ENCODE measurements at places on chromosomes 1 and 21.
A peak's percentile ranks its signal among the peaks of the same experiment; 100 is the strongest.

GRCh38 chr1:57517587-57518374 is 93.9 kb upstream of the DAB1 start:
- DNase-seq: no peak

GRCh38 chr1:7705048-7705907 is 65.8 kb upstream of the VAMP3 start:
- peak; percentile 41 for DNase-seq

GRCh38 chr1:222711319-222712252 is 705 bp downstream of the AIDA start:
- DNase-seq: peak; percentile 28

- no peak for DNase-seq
Observed at GRCh38 chr1:83839566-83840173, 159.3 kb downstream of the TTLL7 start.

GRCh38 chr1:7621334-7622219 is 149.5 kb upstream of the VAMP3 start:
- DNase-seq: no peak

DNA sequence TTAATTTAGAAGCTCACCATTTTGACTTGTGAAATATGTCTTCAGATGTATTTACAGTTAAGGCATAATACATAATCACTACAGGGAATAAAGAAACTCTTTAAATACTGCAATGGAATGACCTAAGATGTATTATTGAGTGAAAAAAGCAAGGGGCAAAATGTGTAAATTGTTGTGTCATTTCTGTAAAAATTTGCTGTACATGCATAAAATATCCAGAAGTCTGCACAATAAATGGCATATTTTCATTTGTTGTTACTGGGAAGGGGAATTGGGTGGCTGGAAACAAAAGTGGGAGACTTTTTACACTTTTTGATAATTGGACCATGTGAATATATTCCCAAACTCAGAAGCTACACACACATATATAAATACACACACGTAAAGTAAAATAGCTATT is 17.1 kb downstream of the LRIG2 start:
- DNase-seq: no peak

DNA sequence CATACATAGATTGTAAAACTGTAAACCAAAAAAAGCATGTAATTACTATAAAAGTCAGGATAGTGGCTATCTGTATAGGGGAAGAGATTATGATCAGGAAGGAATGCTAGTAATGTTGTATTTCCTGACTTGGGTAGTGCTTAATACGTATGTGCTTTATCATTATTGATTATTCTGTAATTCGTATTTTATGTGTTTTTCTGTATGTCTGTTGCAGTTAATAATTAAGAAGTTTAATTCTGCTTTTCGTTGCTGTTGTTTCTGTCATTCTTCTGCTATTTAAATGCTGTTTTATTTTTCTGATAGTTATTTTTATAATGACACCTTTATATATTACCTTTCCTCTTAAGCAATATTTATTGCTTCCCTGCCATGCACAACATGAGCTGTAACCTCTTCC is 29.3 kb upstream of the TRIM33 start:
- no peak for DNase-seq

DNA sequence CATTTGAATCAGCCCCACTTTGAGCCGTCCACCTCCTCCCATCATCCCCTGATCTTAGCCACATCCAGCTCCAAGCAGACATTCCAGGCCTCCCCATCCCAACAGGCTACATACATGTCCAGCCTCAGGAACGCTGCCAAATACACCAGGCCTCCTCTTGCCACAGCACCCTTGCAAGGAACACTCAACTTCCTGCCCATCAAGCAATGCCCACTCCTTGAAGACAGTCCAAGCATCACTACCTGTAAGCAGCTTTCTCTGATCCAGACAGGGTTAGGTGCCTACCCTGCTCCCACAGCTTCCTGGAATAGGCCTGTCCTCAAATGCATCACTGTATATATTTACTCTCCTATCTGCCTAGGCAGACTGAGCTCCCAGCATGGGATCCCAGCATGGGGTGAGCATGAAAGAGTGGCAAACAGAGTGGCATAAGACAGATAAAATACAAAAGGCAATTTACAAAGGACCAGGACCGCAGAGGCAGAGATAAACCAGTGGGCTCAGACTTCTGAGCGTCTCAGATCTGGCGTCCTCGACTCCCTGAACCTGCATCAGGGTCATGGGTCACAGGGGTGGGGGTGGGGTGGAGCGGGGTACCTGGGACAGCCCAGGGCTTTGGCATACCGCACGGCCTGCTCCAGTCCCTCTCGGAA is 816 bp downstream of the HYI start:
- no peak for DNase-seq

DNA sequence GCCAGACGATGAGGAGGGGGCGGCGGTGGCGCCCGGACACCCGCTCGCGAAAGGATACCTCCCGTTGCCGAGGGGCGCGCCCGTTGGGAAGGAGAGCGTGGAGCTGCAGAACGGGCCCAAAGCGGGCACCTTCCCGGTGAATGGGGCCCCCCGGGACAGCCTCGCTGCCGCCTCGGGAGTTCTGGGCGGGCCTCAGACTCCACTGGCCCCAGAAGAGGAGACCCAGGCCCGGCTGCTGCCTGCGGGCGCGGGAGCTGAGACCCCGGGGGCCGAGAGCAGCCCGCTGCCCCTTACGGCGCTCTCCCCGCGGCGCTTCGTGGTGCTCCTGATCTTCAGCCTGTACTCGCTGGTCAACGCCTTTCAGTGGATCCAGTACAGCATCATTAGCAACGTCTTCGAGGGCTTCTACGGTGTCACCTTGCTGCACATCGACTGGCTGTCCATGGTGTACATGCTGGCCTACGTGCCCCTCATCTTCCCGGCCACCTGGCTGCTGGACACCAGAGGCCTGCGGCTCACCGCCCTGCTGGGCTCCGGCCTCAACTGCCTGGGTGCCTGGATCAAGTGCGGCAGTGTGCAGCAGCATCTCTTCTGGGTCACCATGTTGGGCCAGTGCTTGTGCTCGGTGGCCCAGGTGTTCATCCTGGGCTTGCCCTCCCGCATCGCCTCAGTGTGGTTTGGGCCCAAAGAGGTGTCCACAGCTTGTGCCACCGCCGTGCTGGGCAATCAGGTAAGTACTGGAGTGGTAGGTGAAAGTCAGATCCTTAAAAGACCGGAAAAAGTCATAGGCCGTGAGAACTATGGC is 588 bp downstream of the FLVCR1 start:
- DNase-seq: no peak

DNA sequence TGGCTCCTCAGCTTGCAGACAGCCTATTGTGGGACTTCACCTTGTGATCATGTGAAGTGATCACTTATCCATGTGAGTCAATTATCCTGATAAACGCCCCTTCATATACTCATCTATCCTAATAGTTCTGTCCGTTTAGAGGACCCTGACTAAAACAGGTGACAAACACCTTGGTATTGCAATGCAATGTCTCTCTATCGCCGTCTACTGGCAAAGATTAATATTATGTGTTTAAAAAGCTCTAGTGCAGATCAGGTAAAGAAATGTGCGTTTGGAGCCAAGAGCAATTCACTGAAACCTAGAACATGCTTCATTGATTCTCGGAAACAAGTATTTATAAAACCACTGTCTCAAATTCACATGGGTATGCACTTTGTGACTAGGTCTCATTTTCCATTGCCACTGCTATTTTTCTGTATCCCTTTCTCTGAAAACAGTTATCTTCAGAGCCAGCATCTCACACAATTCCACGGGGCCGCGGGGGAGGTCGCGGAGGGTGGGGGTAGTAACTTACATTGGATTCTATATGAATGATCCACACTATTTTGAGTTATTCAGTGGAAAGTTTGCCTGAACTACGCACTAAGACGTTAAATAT is 554.6 kb upstream of the NCAM2 start:
- DNase-seq: no peak

GRCh38 chr1:14689996-14690615 is 91.6 kb downstream of the KAZN start:
- DNase-seq: no peak

DNA sequence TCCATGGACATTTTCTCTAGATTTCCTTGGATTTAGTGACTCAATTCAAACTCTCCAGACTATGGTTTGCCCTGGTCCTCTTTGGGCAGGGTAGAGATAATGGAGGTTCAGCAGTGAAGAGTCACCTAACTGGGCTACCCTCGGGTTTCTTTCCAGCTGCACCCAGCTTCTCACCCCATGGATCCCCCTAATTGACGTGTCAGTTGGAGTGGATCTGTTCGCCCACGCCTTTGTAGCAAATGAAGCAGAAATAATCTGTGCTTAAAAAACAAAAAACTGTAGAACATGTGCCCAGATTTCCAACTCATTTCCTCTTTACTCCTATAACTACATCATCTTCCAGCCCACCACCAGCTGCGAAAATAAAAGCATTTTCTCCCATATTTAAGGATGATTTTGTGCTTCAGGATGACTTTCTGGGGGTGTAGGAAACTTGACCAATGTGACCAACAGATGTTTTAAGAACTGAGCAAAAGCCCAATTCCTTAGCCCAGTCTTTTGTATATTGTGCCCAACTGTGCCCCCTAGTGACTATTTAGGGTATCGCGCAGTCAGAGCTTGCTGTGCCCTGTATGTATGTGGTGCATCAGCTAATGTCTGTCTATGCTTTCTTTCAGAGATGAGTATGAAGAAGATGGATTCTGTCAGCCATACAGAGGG is 66.5 kb upstream of the UBE2U start:
- peak; percentile 75 for DNase-seq

DNA sequence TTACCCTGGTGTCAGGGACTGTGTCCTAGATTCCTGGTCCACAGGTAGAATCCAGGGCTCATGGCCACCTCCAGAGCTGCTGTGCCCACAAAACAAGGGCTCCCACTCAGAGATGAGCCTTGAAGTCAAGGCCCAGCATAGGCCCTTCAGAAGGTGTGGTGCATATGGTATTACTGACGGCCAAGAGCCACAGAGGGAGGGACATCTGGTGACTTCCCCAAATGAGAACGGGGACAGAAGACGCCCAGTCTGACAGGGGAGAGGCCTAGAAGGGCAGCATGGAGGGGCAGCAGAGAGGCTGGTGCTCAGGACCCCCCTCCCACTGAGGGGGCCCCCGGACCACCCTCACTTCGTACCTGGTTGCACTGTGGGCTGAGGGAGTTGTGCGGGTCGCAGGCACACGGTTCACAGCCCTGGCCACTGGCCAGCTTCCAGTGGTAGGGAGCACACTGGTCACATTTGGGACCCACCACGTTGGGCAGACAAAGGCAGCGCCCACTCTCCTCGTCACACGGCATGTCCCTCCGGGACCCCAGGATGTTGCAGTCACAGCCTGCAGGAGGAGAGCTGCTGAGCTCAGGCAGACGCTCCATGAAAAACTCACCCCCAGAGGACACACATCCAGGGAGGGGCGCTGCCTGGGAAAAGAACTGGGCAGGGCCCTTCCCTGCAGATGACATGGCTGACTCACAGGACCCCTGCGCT is 25.0 kb downstream of the LAMB3 start:
- DNase-seq: no peak

GRCh38 chr1:203362720-203363025 is 11.8 kb upstream of the FMOD start:
- peak; percentile 22 for DNase-seq

DNA sequence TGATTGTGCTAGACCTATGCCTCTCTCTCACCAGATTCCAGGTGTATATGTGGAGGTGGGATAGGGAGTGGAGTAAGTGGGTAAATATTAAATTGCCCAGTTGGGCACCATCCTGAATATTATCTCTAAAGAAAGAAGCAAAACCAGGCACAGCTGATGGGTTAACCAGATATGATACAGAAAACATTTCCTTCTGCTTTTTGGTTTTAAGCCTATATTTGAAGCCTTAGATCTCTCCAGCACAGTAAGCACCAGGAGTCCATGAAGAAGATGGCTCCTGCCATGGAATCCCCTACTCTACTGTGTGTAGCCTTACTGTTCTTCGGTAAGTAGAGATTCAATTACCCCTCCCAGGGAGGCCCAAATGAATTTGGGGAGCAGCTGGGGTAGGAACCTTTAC is at the start of gene FCER1A:
Gene FCER1A, plus strand, starts transcription at position 242 of the 400 bp plus-strand sequence. Its CDS starts 29 bp downstream, at position 271.
- DNase-seq: no peak

GRCh38 chr1:244192325-244192724 is 141.2 kb downstream of the ZBTB18 start:
- DNase-seq: no peak

All from hippocampal formation (tissue), 2 donors.